Naive thymus-derived CD4-positive, alpha-beta T cell (primary cell): ENCODE measurements at places on chromosomes 13 and 19. TPM values are rescaled to one million over a fixed set of nuclear protein-coding genes. Genes with fewer than 3 reads are reported as not detected.
A peak's percentile ranks its signal among the peaks of the same experiment; 100 is the strongest.

GRCh38 chr19:2848616-2849015 is 7.3 kb downstream of the ZNF555 start:
- no peak for DNase-seq

DNA sequence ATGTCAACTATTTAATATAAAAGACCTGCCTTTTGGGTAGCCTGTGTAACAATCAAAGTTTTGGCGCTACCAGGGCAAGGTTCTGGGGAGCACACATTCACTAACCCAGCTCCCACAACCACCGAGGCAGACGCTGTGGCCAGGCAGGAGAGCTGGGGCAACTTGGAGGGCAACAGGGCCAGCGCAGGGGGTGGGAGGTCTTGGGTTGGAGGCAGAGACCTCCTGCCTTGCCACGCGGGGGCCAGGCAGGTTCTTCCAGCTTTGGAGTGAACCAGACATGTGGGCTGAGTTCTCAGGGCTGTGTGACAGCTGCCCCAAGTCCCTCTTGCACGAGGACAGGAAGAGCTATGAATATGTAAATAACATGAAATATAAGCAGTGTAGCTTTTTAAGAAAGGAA is 30.3 kb upstream of the MCF2L start:
- DNase-seq = no peak

DNA sequence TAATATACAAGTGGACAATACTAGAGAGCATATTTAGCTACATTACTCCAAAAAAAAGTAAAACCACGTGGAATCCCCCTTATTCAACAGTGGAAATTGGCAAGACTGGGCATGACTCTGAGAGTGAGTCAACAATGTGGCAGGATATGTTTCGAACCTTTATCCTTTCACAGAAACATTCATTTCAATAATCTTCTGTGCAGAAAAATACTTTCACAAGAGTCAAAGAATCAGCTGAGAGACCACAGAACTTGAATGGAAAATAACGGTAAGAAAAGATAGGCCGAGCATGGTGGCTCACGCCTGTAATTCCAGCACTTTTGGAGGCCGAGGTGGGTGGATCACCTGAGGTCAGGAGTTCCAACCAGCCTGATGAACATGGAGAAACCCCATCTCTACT is 25.1 kb upstream of the CD70 start:
- no peak for DNase-seq

- no peak for DNase-seq
Measured at GRCh38 chr19:6590258-6590826, 608 bp downstream of the CD70 start.

- DNase-seq = no peak
Measured at GRCh38 chr13:72127031-72127430, 260.0 kb upstream of the DACH1 start.

GRCh38 chr19:18427080-18427742 is 8.0 kb downstream of the SSBP4 start:
- DNase-seq = no peak

- peak; percentile 70 for DNase-seq
Measured at GRCh38 chr19:7925171-7925851, 624 bp downstream of the CTXN1 start.

DNA sequence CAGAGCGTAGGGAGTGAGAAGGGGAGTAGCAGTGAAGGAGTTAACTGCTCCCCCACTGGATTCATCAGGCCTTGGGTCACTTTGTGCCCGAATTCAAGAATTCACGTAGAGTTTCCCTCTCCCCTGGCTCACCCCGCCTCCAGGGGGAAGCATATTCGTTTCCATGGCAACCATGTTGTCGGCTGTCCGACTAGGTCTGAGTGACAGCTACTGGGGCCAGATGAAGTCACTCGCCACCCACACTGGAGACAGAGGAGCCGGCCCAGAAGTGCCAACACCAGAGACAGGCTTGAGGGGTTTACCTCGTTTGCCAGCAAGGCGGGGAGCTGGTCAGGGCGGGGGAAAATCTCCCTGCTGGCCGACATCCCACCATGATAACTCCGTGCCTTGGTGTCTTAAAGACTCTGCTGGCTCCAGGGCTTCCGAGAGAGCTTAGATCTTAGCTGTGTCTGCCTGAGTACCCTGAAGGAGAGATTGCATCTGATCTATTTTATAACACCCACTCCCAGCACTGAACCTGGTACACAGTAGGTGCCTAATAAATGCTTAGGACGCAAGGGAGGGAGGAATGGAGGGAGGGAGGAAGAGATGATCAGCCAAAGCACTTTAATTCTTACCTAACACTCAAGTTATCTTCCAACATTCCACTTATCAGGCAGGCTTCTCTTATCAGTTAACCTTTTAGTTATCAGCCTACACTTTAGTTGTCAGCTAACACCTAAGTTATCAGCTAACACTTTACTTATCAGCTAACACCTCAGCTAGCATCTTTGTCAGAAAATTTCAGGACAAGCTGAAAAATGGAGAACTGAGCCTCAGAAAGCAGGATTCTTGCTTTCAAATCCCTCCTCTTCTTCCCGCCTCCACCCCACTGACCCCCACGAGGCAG is 57.2 kb upstream of the ZNRF4 start:
- DNase-seq = no peak

- no peak for DNase-seq
Measured at GRCh38 chr13:39571502-39572092, 31.4 kb downstream of the LHFPL6 start.

DNA sequence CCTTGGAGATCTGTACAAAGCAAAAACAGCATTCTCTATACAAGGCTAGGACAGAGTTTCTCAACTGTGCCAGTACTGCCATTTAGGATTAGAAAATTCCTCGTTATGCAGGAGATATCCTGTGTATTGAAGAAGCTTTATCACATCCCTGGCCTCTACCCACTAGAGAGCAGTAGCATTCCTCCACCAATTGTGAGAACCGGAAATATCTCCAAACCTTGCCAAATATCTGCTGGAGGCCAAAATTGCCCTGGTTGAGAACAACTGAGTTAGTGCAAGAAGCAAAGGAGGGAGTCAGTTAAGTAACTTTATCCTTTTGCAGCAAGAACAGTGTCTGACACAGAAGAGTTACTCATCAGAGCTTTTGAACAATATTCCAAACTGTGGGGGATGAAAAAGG is 16.2 kb upstream of the FREM2 start:
- DNase-seq = no peak

DNA sequence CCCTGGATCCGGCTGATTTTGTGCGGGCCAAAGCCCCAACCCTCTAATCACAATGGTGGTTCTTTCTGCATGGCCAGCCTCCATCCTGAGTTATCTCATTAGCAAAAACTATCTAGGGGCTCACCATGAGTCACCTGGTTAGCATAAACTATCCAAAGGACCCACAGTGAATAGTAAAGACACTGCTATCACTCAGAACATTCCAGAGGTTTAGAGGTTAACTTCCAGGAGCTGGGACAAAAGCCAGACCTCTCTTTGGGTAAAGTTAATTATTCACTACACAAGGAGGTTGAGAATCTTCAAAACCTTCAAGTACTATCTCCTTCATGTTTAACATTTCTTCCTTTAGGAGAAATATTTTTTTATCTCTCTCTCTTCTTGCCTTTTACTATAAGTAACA is 18.8 kb upstream of the PPP5C start:
- DNase-seq = no peak

- DNase-seq = no peak
Measured at GRCh38 chr13:95921485-95921884, 131.7 kb downstream of the UGGT2 start.

GRCh38 chr13:109650861-109651260 is 135.5 kb downstream of the IRS2 start:
- DNase-seq = no peak

- no peak for DNase-seq
Measured at GRCh38 chr13:66222926-66223325, 1007.2 kb downstream of the PCDH9 start.

- DNase-seq = no peak
Measured at GRCh38 chr19:5697022-5697889, 7.2 kb downstream of the RPL36 start.

DNA sequence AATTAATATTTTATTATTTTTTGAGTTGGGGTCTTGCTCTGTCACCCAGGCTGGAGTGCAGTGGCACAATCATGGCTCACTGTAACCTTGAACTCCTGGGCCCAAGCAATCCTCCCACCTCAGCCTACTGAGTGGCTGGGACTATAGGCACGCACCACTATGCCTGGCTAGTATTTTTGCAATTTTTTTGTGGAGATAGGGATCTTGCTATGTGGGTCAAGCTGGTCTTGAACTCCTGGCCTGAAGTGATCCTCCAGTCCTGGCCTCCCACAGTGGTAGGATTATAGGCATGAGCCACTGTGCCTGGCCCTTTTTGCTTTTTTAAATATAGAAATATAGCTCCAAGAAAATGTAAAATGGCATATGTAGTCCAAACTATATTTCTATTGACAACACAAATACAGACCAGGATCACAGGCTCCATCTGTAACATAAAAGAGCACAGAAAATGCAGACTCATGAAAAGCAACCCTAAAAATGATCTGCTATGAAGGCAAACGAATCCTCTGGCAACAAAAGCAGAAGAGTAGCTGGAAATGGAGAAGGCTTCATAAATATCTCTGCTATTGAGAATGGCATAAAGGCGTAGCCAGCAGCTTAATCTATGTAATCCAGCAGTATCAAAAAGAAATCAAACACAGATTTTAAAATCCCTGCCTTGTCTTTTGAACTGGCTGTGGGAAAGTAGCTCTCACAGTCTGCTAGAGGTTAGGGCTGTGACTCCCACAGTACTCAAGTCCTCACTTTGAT is 200.6 kb downstream of the LHFPL6 start:
- no peak for DNase-seq

- peak; percentile 84 for DNase-seq
Measured at GRCh38 chr19:14118165-14119051, 846 bp upstream of the PRKACA start.

GRCh38 chr19:10566658-10567410 is 1.0 kb upstream of the KRI1 start:
- peak; percentile 43 for DNase-seq

DNA sequence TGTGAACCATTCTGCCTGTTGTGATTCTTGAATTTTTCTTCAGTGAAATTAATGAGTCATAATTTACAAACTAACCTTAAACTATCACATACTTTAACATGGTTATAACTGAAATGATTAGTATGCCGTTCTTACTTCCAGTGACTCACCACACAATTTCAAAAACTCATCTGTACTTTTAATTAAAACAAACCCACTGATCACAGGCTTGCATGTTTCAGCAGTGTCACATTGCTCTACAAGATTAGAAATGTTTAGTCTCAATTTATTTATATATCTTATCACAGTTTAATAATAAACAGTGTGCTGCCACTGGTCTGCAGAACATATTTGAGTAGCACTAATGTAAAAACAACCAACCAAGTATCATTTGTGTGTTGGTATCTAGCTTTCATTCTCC is 2227.9 kb upstream of the PCDH20 start:
- DNase-seq = no peak

GRCh38 chr13:39249982-39250381 is 211.7 kb downstream of the NHLRC3 start:
- DNase-seq = no peak

- DNase-seq = no peak
Measured at GRCh38 chr19:56538761-56539263, at the start of gene ZFP28. ZFP28 (plus strand) TSS chr19:56538948; CDS start chr19:56539019, 71 bp downstream.

DNA sequence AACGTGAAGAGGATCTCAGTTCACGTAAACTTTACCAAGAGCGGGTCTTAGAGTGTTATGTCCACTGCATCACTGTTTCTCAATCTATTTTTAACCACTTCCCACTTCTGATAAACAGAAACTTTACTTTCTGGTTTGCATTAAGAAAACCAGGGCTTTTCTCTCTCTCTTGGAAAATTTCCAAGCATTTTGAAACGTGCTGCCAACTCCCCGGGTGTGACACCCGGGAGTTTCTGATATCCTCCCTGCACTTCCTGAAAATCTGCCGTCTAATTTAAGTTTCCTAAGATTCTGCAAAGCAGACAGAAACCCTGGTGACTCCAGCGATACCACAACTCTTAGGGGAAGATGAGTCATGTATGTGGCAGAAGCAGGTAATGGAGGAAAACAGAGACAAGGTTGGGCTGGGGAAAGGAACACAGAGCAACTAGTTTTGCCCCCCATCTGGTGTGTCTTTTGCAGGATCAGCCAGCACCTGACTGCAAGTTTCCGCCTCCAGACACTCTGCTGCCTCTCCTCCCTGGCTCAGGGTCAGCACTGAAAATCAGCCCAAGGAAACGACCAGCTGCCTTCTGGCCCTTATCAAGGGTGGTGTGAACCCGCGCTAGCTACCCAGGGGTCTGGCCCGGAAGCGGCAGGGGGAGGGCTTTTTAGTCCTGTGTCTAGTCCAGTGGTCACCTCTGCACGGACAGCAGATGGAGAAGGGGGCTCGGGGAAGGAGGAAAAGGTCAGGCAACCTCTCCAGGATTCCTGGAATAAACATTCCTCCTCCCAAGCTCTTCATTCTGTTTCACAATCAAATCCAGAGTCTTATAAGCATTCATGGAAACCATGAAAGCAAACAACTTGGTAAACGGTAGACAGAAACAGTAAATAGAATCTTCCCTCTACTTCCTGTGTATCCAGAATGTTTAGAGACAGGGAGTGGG is 11.3 kb upstream of the FFAR2 start:
- no peak for DNase-seq

DNA sequence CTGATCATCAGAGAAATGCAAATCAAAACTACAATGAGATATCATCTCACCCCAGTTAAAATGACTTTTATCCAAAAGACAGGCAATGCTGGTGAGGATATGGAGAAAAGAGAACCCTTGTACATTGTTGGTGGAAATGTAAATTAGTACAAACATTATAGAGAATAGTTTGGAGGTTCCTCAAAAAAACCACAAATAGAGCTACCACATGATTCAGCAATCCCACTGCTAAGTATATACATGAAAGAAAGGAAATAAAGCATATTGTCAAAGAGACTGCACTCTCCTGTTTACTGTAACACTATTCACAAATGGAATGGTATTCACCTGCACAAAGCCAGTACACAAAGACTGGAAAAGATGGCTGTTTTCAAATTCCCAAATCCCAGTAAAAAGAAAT is 1233.7 kb downstream of the PCDH17 start:
- no peak for DNase-seq

GRCh38 chr19:4889034-4889815 is 13.5 kb downstream of the ARRDC5 start:
- no peak for DNase-seq

DNA sequence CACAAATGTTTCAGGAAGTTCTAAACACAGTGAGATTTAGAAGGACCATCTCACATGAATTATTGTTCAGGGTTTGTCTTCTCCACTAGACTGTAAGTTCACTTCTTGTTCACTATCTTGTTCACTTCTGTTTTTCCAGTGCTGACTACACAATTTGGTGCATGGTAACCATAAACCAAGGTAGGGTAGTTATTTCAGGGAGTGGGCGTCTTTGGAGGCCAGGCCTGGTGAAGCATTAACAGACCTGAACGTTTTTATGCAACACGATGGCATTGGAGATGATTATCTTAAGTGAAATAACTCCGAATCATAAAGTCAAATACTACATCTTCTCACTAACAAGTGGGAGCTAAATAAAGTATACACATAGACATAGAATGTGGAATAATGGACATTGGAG is 14.4 kb upstream of the OXGR1 start:
- no peak for DNase-seq

- DNase-seq = no peak
Measured at GRCh38 chr13:73366241-73366640, 307.4 kb downstream of the KLF5 start.

Gene SLC6A16
- total RNA-seq = 5.5 TPM

Gene GAPDHS
- total RNA-seq = not detected

Gene ZNF491
- total RNA-seq = 1.9 TPM

Gene CCDC159
- total RNA-seq = 84.3 TPM

Gene OR7C1
- total RNA-seq = not detected

Gene IL4I1
- total RNA-seq = 1.9 TPM

Gene KLK6
- total RNA-seq = not detected

Gene RASGRP4
- 1.3 and 1.6 TPM in 2 replicates for total RNA-seq

Gene ZNF792
- 33.8 TPM for total RNA-seq

Gene ZNF566
- 8.5 and 9.3 TPM in 2 replicates for total RNA-seq

Gene EPSTI1
- total RNA-seq = 37.9 TPM

Gene GRK1
- total RNA-seq = not detected

Gene FIZ1
- 32.0 TPM for total RNA-seq
